ENCODE measurements at places on chromosomes 5 and 9. TPM values are rescaled to one million over a fixed set of nuclear protein-coding genes. Genes with fewer than 3 reads are reported as not detected.

DNA sequence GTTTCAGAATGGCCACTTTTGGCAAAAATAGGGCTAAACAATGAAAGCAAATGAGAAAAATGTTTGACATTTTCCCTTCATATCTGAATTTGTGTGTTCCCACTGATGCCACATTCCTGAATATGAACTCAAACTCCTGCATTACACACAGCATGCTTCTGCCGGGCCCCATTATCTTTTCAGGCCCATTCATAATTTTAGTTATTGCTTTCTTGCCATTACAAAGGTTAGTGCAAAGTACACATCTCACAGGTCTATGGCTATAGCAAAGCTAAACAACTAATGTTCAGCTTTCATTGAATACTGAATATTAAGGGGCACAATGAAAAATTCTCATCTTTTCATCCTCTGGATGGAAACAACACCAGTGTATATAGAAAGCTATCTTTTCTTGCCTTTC, 568.9 kb upstream of the ZNF608 start:
- DNase-seq = no peak

GRCh38 chr9:133286523-133286922, 11.5 kb upstream of the ABO start:
- no peak for DNase-seq

DNA sequence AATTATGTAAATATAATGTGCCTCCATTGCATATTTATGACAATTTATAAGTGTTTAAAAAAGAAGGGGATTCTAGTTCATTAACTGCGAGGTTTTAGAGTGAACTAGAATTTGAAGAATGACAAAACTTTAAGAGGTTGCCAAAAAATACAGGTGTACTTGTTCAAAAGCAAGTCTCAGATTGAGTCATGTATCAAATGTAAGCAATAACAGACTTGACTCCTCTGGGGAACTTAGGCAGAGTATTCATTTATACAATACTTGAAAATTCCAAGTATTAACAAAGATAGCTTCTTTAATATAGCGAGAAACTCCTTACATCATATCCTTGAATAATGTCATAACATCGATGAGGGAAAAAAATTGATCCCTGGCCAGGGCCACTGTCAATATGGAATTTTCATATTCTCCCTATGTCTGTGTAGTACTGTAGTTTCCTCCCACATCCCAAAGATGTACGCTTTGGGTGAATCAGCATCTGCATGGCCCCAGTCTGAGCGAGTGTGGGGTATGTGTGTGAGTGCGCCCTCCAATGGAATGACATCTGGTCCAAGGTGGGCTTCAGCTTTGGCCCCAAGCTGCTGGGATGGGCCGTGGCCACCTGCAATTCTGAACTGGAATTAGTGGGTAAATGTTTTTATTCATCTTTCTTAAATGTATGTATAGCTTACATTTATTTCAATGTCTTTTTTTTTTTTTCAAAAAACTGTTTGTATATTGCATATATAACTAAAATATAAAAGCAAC, 70.1 kb downstream of the RIC1 start:
- DNase-seq = no peak

Gene ANKRD20A1
- total RNA-seq = not detected

- no peak for DNase-seq
These were observed 97.8 kb downstream of the MED10 start for GRCh38 chr5:6280425-6281100.

Gene CCL27
- not detected for total RNA-seq

DNA sequence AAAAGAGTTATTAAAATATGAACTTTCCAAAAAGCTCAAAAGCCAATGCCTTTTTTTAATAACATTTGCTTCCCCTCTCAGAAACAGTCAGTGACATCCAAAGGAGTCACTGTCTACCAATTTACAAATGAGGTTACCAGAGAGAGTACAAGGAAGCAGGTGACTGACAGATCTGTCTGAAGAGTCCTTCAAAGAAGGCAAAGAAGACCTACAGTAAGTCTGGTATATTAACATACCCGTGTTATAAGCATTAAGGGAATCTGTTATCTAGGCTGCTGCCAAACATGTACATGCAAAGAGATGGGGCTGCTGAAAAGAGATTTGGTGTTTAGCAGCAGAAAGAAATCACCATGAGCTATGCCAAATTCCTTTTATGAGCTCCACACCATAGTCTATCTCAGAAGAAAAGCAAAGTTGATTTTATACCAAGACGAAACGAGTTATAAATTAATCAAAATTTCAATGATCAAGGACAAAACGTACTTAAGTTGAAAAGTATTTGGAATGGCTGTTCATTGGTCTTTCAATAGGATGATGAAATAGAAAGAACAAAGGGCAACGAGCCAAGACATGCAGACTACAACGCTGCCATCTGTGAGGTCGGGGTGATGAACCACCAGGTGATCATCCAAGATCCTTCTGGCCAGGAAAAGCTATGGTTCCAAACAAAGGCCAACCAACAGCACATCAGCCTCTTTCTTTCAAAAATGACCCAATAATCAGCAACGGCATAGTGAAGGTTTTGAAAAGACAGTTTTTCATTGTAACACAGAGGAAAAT, 8.1 kb downstream of the PRELID2 start:
- no peak for DNase-seq

GRCh38 chr9:132238026-132238972, 76.4 kb downstream of the NTNG2 start:
- peak; percentile 34 for DNase-seq

Gene CBY3
- total RNA-seq = not detected

- no peak for DNase-seq
These were observed 413.3 kb downstream of the MLLT3 start for GRCh38 chr9:20208961-20209371.

DNA sequence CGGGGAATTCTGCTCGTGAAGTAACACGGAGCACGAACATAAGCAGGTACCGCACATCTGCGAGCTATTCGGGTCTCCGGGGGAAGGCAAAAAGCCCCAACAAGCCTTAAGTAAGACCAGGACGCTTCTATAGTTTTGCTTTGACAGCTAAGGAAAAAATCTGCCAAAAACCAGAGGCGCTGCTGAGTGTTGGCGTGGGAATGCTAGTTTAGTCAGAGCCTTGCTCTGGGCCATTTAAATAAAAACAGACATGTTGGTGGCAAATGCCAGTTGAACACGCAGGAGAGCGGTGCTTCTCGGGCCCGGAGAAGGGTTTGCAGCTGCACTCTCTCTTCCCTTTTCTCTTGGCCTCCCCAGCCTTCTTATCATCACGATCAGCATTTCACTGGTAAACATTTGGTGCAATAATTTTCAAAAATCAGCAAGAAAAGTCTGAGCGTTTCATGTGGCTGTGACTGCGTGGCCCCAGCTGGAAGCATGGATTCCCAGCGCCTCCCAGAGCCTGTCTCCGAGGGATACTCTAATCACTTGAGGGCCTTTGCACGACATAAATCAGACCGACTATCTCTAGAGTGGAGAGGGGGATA, 6.4 kb upstream of the NOTCH1 start:
- peak; percentile 67 for DNase-seq

Gene LCN12
- 1.2 TPM for total RNA-seq

DNA sequence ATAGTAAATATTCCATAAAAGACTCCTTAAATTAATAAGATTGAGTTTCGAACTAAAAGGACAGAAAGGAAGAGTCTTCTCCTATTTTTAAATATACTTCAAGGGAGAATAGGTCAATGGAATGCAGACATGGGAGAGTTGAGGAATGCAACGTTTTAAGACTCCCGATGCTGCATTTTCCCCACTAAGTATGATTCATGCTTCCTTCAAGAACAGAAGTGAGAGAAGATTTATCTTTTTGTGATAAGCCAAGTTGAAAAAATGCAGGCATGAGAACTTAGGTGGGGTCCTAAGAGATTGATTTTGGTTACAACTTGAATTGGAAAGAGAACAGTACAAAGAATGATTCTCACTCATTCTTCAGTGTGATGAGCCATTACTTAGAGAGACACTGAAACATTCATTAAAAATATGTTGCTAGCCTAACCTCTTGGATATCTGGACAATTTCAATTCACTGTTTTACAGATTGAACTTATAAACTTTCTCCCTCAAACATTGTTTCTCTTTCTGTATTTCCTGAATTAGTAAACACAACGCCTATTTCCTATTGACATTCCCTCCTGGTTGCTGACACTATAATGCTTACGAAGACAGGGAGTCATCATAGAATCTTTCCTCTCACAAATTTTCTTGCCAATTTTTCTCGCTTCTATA, 1666.1 kb upstream of the WWC1 start:
- peak; percentile 3 for DNase-seq

DNA sequence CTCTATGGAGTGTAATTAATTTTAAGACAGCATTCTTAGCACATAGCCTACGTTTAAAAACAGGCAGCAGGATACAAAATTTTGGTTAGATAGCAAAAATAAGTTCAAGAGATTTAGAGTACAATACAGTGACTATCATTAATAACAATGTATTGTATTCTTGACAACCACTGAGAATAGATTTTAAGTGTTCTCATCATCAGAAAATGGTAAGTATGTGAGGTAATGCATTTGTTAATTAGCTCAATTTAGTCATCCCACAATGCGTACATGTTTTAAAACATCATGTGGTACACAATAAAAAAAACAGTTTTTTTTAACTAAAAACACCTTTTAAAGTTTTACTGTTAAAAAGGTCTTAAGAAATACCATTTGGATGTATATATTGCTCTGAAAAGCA, 94.2 kb downstream of the MUSK start:
- DNase-seq = no peak

GRCh38 chr9:109627042-109627441, 128.9 kb upstream of the PTPN3 start:
- DNase-seq = no peak

Gene FOXD1
- 17.4 TPM for total RNA-seq

- DNase-seq = no peak
These were observed 787.3 kb upstream of the WWC1 start for GRCh38 chr5:167503926-167504720.

GRCh38 chr5:91144491-91145332, 238.4 kb downstream of the ARRDC3 start:
- DNase-seq = no peak

DNA sequence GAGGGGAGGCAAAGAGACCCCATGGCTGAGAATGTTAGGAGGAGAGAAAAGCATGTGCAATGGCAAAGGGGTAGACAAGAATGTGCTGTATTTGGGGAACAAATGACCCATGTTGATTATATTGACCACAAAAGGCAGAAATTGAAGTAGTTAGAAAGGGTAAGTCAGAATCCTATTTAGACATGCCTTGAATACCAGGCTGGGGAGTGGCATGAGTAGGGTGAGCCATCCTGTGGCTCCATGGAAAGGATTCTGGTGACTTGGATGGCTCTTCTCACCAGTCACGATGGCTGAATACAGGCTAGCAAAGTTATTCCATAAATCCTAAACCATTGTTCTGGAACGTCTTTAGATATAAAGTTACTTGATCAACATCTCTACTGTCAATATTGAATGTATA, 73.4 kb upstream of the MEF2C start:
- peak; percentile 14 for DNase-seq

Gene SPINK4
- total RNA-seq = not detected

DNA sequence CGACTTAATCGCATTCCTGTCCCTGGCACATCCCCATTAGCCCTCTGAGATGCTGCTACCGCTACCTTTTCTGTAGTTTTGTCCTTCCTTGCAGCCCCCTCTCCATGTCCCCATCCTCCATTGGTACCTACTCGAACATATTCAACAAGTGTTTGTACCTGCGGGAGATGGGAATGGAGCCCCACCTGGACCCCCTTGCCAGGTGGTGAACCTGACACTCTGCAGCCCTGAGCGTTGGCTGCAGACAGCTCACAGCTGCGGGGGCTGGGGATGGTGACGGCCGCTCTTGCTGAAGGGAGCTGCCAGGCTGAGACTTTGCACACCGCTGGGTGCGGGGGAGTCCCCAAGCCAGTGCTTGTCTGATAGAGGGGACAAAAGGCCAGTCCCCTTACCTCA, 96.3 kb upstream of the DAP start:
- no peak for DNase-seq

- DNase-seq = peak; percentile 34
These were observed 80.7 kb downstream of the VCAN start for GRCh38 chr5:83552275-83552674.

GRCh38 chr5:179780362-179780761, 13.4 kb upstream of the LTC4S start:
- DNase-seq = no peak

- DNase-seq = peak; percentile 9
These were observed 494 bp downstream of the ASTN2 start for GRCh38 chr9:117414220-117414905.

Gene OR1Q1
- total RNA-seq = not detected

Gene CHSY3
- total RNA-seq = 0.02 TPM

- peak; percentile 48 for DNase-seq
These were observed 44.8 kb upstream of the BNC2 start for GRCh38 chr9:16915126-16915831.

DNA sequence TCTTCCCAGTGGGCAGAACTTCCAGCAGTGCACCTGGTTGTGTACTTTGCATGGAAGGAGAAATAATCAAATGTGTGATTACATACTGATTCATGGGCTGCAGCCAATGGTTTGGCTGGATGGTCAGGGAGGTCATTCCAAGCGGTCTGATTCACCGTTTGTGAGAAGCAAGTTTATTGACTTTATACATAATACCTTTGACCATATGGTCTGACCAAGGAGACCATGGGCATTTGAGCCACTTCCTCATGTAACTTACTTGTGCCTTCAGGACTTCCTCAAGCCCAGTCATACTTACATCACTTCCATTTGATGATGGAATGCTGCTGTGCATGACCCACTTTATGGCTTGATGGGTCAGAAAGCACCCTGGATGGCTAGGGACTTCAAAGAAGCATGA, 41.1 kb downstream of the DAP start:
- DNase-seq = peak; percentile 99

Gene EPB41L4A
- total RNA-seq = not detected

GRCh38 chr5:74622122-74622521, 18.4 kb downstream of the ENC1 start:
- DNase-seq = peak; percentile 35

GRCh38 chr5:645421-645820, 33.3 kb downstream of the CEP72 start:
- DNase-seq = no peak

- peak; percentile 14 for DNase-seq
These were observed 169.0 kb downstream of the FBXL17 start for GRCh38 chr5:108212775-108213346.

DNA sequence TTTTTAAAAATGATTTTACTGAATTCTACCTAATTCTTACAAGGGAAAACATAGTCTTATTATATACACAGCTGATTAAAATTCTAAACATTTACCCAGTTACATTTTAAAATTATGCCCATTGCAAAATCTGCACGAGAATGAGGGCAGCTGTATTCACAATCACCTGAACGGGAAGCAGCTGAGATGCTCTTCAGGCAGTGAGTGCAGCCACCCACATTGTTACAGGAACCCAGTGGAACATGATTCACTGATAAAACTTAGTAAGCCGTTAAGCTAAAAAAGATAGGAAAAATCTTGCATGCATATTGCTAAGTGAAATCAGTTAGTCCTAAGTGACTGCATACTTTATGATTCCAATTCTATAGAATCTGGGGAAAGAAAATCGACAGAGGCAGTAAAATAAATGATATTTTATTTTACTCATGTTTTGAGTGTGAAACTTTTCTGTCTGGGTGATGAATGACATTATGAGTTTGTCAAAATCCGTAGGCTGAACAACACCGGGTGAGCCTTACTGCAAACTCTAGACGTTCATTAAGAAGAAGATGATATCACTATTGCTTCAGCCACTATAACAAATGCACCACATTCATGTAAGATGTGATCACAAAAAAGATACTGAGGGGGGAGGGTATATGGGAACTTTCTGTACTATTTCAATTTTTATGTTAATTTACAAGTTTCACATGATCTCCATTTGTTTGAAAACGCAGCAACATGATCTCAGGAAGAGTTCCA, 39.1 kb upstream of the FLT4 start:
- DNase-seq = no peak
